ENCODE measurements at places on chromosomes 12 and 14.

- no peak for DNase-seq
Observed at GRCh38 chr12:113440947-113441782, 19.0 kb downstream of the SDSL start.

DNA sequence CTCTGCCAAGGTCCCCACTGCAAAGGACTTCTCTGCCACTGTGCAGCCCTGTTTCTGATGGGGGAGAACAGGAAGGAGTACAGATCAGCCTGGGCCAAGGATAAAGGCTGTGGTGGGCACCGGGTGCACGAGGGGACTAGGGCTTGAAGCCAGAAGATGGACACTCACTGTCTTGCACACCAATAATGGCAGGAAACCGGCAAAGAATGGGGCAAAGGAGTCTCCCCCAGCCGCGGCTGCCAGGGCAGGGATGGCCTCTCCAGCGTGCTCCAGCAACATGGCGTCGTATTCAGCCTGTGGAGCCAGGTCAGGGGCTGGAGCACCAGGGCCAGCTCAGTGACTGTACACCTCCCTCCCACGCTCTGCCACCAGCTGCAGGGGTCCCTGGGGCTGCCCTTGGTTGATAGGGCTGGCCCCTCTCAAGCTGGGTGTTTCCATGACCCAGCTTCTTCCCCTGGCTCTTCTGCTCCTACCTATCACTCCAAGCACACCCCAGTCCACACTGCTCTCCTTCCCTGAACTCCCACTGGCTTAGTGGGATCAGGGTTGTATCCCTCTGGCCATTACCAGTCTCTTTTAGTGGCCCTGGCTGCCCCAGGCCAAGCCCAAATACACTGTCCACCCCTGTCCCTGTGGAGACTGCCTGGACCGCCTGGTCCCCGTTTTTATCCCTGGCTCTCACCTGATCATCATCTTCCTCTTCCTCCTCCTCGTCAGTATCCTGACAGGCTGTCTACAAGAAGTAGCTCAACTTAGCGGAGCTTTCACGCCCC, 6.3 kb downstream of the IPO4 start:
- no peak for DNase-seq

DNA sequence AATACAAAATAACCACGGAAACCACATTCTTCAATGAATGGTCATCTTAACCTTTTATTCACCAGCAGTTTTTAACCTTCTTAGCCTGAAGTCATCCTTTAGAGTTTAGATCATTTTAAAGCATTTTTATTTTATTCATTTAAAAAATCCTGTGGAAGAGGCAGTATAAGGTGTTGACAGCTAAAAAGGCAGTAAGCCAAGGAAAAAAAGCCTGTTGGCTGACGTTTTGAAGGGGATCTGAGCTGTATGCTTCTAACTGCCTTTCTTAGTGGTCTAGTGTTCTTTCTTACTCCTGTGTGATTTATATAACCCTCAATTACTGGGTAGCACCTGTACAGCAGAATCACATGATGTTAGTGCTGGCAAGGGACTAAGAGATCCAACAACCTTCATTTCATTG, 438.3 kb upstream of the SEL1L start:
- no peak for DNase-seq

GRCh38 chr12:67716817-67717216, 68.3 kb downstream of the DYRK2 start:
- DNase-seq: no peak

DNA sequence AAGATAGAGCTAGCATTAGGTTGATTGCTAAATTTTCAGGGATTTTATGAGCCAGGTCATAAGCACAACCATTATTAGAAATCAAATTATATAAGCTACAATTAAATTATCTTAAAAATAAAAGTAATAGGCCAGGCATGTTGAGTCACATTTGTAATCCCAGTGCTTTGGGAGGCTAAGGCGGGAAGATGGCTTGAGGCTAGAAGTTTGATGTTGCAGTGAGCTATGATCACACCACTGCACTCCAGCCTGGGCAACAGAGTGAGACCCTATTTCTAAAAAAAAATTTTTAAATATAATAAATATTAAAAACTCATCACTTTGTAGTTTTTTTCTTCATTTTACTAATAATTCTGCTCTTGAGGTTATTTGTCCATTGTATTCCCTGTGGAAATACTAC, 1.9 kb upstream of the LIMA1 start:
- no peak for DNase-seq

- DNase-seq: no peak
Observed at GRCh38 chr14:94066089-94066676, 14.8 kb downstream of the DDX24 start.

GRCh38 chr12:124298685-124299410, 4.0 kb downstream of the RFLNA start:
- no peak for DNase-seq

GRCh38 chr12:126191031-126191891, 1126.0 kb downstream of the AACS start:
- DNase-seq: no peak

GRCh38 chr12:107362960-107363359, 269.6 kb upstream of the CRY1 start:
- DNase-seq: no peak

DNA sequence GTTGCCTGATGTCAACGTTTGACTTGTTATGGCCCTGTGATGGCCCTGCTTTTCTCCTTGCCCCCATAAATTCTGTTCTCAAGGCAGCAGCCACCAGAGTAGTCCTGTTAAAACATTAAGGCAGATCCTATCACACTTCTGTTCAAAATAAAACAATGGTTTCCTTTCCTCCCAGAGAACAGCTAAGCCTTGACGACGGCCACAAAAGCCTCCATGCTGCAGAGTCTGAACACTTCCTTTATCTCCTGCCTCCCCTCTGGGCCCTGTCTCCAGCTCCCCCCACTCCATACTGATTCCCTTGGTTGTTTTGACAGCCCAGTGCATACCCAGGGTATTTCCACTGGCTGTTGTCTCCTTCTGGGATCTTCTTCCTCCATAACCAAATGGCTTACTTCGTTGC, 618.1 kb downstream of the MED13L start:
- no peak for DNase-seq

DNA sequence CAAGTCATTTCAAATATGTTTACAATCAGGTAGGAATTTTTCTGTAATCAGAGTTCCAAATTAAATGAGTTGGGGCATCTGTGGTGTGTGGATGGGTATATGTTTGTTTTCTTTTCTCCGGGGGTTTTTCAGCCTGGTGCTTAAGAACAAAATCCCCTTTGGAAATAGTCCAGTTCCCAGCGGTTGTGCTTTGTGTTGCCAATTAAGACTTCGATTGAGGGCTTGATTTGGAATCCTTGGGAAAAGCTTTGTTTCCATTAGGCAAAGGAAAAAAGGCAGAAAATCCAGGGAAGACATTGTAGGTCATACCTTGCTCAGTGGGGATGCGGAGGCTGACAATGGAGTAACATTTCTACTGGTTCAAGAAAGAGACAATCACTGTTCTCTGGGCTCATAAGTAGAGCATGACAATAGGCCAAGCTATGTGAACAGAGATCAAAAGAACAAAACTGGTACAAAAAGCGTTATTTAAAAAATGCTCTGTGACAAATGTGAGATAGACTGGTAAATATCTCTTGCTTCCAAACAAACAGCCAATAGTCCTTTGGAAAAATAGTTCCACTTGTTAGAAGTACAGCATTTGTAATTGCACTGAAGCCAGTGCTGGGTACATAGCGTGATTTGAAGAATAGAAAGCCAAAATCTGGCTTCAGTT, 79.7 kb downstream of the EML1 start:
- DNase-seq: no peak

DNA sequence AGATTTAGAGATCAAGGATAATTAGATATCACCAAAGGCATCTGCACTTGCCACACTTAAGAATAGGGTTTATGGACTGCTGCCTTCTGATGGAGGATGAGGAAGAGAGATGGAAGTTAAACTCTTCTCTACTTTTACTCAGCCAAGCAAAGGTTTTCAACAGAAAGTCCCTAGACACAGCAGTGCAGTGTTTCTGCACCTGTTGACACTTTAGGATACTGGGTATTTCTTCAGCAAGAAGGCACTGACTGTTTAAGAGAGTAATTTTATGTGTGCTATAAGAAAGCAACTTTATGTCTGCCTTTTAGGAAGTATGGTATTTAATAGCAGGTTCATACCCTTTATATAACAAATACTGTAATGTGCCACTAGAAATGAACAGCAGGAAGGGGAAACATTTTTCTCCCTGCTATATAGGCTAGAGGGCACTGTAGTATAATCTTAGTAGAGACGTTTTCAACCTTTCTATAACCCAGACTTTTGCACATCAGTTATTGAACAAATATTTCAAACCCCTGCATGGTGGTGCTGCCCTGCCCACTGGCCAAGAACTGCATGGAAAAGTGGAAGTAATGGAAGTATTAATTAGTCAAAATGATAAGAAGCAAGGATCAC, 225.0 kb upstream of the GRIP1 start:
- no peak for DNase-seq

- no peak for DNase-seq
Observed at GRCh38 chr14:21940887-21941856, 267.6 kb upstream of the OR4E1 start.

DNA sequence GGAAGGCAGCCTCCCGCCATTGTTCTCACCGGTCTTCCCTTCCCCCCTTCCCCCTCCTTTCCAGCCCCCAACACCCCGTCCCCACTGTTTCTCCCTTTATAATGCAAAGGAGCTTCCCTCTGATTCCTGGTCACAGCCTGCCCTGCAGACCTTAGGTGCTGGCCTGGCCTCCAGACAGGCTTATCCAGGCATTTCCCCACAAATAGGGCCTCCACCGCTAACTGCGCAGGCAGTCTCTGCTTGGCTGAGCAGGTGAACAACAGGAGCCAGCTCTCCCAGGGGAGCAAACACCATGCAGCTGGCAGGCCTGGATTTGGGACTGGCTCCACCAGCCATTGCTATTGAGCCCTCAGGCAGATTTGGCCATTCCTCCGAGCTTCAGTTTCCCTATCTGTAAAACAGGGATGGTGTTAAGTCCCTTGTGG, 46.0 kb downstream of the SMIM41 start:
- no peak for DNase-seq

- no peak for DNase-seq
Observed at GRCh38 chr12:86623267-86623666, 367.1 kb upstream of the MGAT4C start.

DNA sequence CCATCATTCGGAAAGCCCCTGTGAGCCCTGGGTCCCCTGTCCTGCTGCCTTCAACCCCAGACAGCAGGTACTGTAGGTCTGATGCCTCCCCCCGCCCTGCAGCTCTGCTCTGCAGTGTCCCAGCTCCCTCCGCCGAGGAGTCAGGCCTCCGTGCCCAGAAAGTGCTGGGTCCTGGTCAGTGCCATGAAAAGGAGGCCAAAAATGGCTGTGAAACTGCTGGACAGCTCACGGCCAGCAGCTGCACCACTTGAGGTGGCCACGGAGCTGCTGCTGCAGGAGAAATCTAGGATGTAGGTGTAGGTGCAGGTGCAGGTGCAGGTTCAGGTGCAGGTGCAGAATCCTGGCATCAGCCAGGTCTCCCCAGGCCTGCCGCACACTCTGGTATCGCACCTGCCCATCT, 196.1 kb downstream of the SLC15A4 start:
- DNase-seq: no peak
